NB4 (cell line): ENCODE measurements at places on chromosomes 5 and 9.
A peak's percentile ranks its signal among the peaks of the same experiment; 100 is the strongest.

- DNase-seq: no peak
These were observed 135.0 kb downstream of the TAF11L14 start for GRCh38 chr5:17769277-17769676.

DNA sequence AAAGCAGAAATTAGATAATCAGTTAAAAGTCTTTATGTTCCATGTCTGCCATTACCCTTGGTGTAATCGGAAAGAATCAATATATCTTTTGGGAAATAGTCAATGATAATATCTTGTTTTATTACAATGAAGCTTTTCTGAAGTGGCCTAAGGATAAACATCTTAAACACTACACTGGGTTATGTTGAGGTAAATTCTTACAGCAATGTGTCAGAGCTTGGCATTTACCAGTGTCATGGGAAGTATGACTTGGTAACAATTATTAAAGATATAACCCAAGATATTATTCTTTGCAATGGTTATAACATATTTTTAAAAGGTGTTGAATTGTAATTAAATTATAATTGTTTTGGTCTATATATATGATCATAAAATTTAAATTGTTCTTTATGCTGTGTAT is 84.7 kb downstream of the CFAP95 start:
- no peak for DNase-seq

- no peak for DNase-seq
These were observed 83.7 kb upstream of the CLINT1 start for GRCh38 chr5:157942595-157942994.

DNA sequence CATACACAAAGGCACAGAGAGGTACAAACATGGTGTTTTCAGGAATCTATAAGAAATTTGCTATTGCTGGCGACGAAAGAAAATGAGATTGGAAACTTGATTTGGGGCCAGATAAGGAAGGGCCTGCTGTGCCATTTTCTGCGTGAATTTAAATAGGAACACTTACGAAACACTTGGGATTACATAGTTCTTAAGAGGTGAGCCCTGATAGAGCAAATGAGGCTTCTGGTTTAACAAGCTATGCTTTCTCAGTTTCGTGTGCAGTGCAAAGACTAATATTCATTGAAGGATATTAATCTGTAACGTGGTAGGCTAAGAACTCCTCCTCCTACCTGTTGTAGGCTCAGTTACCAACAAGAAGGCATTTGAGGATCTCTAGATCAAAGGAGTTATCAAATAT is 93.1 kb downstream of the CDK5RAP2 start:
- no peak for DNase-seq

DNA sequence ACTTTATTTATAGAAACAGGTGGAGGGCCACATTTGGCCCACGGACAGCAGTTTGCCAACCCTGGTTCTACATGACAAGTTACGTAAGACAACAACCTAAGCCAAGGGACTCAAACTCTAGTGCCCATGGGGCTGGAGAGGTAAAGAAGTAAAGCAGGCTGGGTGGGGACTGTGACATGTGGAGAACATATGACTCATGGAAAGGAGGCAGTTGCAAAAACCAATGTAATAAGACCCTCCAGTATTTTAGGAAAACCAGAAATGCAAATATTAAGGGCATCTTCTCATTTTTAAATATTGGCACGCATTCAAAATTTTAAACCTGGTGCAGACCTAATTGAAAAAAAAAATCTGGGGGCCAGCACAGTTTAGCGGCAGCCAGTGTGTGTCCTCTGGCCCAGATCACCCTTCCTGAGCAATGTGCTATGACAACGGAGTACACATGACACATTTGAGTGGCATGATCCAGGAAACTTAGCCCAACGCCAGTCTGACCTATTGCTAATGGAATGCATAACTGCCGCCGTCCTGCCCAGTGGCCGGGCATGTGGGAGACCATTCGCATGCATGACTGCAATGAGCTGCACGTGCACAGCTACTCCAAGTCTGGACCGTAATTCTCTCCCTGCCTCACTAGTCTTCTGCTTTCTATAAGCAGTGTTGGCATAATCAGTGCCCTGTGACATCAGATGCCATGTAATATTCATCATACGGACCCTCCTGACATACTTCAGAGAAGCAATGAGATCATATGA is 97.2 kb downstream of the SH3TC2 start:
- DNase-seq: no peak

GRCh38 chr5:1298723-1299510 is 4.0 kb upstream of the TERT start:
- DNase-seq: peak; percentile 85

DNA sequence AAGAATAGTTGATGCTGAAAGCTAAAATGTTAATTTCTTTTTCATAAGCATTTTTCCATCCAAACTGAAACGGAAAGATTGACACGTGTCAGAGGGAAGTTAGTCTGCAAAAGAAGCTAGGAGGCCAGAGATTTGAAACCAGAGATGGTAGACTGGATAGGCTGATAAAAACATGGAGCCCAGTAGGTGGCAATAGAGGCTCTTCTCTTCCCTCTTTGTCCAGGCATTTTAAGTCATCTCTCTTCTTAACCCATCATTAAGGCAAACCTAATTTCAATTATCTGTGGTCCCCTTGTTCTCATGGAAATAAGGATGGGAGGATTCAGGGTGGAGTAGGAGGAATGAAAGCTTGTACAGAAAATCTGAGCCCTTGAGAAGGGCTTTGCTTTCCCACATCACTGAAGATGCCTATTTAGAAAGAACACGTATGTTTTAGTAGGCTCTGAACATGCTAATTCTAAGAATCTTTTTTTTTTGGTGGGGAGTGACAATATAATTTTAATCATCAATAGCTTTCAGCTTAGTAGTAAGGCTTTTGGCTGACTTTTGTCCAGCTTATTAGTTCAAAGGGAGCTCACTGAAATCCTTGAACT is 66.6 kb downstream of the ZNF474 start:
- DNase-seq: peak; percentile 41

DNA sequence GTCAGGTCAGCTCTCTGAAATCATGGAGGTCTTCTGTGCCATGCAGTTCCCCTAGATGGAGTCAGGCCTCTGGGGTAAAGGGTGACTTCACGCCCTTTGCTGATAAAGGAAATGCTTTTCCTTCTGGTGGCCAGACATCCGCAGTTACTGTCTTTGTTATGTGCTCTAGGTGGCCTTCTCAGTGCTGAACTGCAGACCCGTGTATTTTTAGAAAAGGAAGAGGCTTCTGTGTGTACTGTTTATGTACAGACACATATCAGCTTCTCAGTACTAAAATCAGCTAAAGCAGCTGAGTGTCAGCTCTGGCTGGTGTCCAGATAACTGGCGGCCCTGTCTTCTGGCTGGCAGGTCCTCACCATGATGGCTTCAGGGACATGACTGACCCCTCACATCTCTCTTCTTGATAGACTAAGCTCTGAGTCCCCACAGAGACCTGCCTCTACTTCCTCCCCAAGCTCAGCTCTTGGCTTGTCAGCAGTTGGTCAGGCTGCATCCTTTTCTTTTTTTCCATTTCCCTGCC is 75.3 kb downstream of the ARHGAP26 start:
- peak; percentile 56 for DNase-seq

DNA sequence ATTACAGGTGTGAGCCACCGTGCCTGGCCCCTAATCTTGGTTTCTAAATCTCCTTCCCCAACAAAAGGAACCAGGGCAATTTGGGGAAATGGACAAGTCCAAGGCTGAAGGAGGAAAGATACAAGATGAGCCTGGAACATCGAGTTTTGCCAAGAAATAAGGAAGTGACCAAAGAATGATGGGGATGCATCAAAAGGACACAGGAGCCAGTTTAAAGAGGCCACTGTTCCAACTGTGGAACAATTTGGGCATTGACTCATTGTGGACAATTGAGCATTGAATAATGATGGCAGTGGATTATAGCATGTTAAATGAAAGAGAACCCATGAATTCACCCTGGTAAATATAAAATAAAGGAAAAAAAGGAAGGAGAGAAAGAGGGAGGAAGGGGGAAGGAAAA is 47.5 kb downstream of the DUSP1 start:
- DNase-seq: no peak

DNA sequence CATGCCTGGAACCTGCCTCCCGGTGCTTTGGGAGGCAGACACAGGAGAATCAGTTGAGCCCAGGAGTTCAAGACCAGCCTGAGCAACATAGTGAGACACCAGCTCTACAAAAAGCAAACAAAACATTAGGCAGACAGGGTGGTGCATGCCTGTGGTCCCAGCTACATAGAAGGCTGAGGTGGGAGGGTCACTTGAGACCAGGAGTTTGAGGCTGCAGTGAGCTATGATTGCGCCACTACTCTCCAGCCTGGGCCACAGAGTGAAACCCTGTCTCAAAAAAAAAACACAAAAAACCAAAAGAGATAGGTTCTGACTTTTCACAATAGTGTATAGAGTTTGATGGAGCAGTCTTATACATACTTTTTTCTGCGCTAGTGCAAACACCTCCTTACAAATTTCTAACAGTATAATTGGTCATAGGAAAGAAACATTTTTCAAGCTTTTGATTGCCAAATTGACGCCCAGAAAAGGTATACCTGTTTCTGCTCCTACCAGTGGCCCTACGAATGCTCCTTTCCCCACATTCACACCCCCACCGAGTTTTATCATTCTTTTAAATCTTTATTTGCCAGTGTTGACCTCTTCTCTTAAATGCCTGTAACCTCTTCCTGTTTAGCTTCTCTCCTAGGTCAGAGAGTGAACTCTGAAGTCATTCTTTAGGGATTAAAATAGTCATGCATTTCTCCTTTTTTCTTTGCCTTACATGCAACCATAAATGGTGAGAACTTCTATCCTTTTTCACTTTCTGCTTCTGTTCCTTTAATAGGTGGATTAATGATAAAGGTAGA is 7.5 kb downstream of the DOCK8 start:
- peak; percentile 99 for DNase-seq

- no peak for DNase-seq
These were observed 9.7 kb upstream of the F2RL1 start for GRCh38 chr5:76809141-76809540.

DNA sequence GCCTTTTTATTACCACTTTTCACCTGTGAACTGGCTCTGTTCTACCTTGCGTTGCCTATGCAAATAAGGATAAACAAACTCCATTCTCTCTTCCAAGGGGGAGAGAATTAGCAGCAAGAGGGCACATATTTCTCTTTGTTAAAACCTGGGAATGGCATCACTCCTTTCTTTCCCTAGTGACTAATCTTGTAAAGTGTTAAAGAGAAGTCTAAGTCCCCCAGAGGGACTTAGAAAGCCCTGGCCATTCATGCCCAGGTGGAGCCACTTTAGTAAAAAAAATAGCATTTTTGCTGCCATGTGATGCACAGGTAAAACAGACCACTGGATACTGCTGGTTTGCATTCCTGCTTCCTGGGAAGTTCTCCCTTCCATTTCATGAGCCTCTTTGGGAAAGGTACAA is 148.4 kb downstream of the MAN2A1 start:
- no peak for DNase-seq

- no peak for DNase-seq
These were observed 291.2 kb downstream of the ADAMTS6 start for GRCh38 chr5:65190328-65191053.

- DNase-seq: no peak
These were observed 1207.1 kb upstream of the CDH18 start for GRCh38 chr5:21195145-21195544.

- DNase-seq: no peak
These were observed 383.0 kb downstream of the DIRAS2 start for GRCh38 chr9:90259311-90260246.
